Lung (tissue), 17 donors: ENCODE measurements at places on chromosomes 12 and 14. TPM values are rescaled to one million over a fixed set of nuclear protein-coding genes. Genes with fewer than 3 reads are reported as not detected.
A peak's percentile ranks its signal among the peaks of the same experiment; 100 is the strongest.

DNA sequence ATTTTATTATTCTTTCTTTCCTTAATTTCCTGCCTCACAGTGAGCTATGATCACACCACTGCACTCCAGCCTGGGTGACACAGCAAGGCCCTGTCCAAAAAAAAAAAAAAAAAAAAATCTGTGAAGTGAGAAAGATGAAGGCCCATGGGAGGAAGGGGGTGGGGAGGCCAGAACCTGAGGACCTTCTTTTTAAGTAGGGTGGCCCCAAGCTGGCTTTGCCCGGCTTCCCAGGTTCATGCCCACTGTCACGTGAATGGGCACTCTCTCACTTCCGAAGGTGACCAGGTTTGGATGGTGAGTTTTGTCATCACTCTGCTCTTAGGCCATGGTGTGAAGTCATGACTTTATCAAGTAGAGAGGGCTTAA is 82.3 kb downstream of the TNFAIP2 start:
- no peak for DNase-seq

DNA sequence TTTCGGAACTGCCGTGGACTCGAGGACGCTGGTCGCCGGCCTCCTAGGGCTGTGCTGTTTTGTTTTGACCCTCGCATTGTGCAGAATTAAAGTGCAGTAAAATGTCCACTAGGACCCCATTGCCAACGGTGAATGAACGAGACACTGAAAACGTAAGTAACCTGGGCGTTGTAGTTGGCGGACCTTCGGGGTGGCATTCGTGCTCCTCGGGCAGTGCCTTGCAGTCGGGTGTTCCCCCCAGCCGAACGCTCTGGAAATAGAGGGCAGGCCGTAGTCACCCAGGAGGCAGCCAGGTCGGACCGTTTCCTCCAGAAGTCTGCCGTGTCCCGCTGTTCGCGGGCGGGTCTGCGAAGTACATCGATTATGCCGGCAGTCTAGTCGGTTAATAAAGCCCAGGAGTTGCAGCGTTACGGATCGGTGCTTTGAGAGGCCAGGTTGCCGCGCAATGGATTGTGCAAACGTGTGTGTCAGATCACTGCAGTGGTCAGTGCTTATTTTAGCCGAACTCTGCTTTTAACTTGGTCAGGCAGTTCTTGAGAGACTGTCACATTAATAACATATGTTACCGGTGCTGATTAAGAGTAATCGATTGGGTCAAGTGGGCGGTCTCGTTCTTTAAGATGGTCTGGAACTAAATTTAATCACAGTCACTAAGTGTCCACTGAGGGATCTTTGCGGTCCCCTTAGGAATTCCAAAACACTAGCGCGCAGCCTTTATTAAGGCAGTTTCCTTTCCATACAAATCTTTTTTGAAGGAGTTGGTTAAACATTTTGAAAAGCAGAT is 906 bp downstream of the MARK3 start:
- DNase-seq, result peak; percentile 28

DNA sequence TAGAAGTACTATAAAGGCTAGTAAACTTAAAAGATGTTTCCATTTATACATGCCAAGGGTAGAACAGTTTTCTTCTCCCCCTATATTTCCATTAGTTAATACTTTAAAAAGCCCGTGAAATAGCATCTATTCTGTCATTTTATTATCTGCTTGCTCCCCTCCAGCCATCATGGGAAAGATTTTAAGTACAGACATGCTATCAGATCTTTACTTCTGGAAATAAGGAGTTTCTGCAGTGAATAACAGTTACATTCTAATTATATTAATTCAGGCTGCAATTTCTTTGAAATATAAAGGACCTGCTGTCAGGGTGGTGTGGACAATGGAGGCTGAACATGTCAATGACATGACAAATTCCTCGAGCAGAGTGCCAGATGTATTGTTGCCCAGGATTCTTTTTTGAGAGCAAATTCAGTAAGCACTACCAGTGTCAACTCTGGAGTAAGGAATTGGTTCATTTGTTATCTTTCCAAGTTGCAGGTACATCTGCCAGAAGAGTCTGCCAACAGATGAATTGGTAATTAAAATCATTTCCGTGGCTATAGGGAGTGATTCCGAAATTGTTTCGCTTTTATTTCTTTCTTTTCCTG is 151.3 kb downstream of the BTG1 start:
- no peak for DNase-seq

The RACGAP1 gene
- total RNA-seq, result 26.8 TPM

The CCDC175 gene
- total RNA-seq, result 0.34 TPM

DNA sequence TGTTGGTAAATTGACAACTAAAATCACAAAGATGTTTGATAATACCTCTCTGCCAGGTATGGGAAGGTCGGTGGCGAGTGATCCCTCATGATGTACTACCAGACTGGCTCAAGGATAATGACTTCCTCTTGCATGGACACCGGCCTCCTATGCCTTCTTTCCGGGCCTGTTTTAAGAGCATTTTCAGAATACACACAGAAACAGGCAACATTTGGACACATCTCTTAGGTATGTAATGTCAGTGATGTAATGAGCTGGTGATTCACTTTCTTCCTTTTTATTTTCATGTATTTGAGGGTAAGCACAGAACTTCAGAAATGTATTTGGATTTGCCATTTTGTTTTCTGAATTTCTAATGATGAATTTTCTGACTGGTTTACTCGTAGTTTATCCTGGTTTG is 42.6 kb upstream of the LRTM2 start:
- DNase-seq, result no peak

GRCh38 chr12:115450017-115450416 is 766.0 kb upstream of the TBX3 start:
- no peak for DNase-seq

- no peak for DNase-seq
These were observed 51.4 kb downstream of the GRIP1 start for GRCh38 chr12:66627270-66627987.
